ENCODE measurements at places on chromosomes 13 and 19.

- DNase-seq: no peak
Measured at GRCh38 chr19:6479836-6480398, 1.7 kb downstream of the DENND1C start.

DNA sequence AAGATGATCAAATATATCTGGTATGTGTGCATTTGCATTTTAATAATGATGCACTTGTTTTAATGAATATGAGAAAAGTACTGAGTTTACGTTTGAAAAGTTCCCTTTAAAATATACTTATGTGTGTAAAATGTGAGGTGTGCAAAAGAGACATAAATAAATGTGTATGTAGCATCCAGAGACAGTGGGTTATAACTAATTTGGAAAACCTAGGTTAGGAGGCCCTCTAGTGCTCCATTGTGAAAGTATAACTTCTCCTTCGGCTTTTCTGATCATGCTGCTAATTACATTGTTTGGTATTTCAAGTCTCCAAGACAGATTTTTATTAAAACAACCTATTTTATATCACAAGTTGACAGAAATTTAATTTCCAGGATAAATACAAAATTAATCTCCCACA is 30.1 kb downstream of the SCEL start:
- no peak for DNase-seq

GRCh38 chr19:5149932-5150901 is 181.3 kb downstream of the KDM4B start:
- DNase-seq: peak; percentile 56

GRCh38 chr13:75636436-75637180 is 478 bp downstream of the LMO7 start:
- DNase-seq: no peak

GRCh38 chr19:38134540-38135149 is 89.4 kb downstream of the DPF1 start:
- no peak for DNase-seq

- DNase-seq: no peak
Measured at GRCh38 chr13:59384154-59384553, 779.6 kb downstream of the DIAPH3 start.

GRCh38 chr13:44730099-44730498 is 154.0 kb upstream of the TSC22D1 start:
- no peak for DNase-seq

DNA sequence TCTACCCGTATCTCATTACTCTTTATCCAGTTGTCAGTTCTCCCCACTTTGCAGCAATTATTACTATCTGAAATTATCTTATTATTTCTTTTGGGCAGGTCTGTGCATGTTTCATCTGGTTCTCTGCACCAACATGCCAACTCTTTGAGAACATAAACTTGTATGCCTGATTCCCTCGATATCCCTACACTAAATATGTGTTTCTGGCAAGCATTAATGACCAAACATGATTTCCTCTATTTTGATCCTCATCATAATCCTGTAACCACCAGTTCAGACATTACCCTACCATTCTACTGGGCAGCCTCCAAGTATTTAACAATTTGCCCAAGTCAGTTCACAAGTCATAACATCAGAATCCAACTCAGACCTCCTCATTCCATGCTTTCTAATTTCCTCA is 426.1 kb downstream of the FOXO1 start:
- DNase-seq: no peak

GRCh38 chr19:43305642-43306041 is 36.3 kb upstream of the PSG9 start:
- no peak for DNase-seq

- DNase-seq: no peak
Measured at GRCh38 chr13:23959231-23959862, 62.0 kb upstream of the C1QTNF9B start.

GRCh38 chr19:3113100-3114017 is 19.2 kb downstream of the GNA11 start:
- no peak for DNase-seq

All from RWPE2 (cell line).